Skeletal muscle cell (primary cell): ENCODE measurements at places on chromosomes 6 and 20.

DNA sequence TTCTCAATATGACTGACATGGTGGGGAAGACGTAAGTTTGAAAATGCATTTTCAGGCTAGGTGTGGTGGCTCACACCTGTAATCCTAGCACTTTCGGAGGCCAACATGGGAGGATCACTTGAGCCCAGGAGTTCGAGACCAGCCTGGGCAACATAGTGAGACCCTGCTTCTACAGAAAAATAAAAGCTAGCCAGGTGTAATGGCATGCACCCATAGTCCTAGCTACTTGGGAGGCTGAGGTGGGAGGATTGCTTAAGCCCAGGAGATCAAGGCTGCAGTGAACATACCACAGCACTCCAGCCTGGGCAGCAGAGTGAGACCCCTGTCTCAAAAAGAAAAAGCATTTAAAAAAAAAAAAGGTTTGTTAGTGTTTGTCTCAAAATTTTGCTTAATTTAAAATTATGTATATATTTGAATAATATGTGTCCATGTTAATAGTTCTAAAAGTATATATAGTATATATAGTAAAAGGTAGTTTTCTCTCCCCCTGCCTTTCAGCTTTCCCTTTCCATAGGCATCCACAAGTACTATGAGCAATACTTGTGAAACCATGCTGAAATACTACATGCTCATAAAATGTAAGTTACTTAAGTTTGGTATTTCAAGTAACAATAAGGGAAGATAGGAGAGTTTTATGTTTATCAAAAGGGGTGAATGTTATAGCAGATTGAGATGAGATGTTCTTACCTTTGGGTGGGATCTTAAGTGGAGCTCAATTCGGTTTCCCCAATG, 15.1 kb downstream of the PTPRA start:
- DNase-seq = no peak

- no peak for DNase-seq
Observed at GRCh38 chr6:150133686-150134085, 9.2 kb upstream of the PPP1R14C start.

- DNase-seq = no peak
Observed at GRCh38 chr6:144320741-144321140, 35.6 kb downstream of the UTRN start.

GRCh38 chr6:89952105-89952671, 57.9 kb downstream of the GJA10 start:
- DNase-seq = no peak

- no peak for DNase-seq
Observed at GRCh38 chr6:30985490-30985889, 2.0 kb downstream of the MUC21 start.

GRCh38 chr6:131967948-131968347, 16.8 kb upstream of the CCN2 start:
- DNase-seq = no peak

GRCh38 chr20:48164034-48164433, 378.8 kb upstream of the SULF2 start:
- no peak for DNase-seq

DNA sequence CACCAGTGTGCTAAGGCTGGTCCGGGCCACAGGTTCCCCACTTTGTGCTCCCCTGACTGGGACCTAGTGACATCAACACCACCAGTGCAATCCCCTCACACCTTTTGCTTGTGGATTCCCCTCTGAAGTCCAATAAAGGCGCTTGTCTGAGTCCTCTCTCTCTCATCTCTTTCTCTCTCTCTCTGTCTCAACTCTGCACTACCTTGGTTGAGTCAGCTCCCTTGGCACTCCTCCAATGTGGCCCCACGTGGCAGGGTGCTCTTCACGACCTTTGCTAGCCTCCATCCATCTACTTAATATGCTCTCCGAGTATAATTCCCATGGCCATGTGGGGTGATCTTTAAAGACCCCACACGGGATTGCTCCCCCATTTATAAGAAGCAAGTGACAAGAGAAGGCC, 385.0 kb downstream of the CD83 start:
- DNase-seq = no peak

DNA sequence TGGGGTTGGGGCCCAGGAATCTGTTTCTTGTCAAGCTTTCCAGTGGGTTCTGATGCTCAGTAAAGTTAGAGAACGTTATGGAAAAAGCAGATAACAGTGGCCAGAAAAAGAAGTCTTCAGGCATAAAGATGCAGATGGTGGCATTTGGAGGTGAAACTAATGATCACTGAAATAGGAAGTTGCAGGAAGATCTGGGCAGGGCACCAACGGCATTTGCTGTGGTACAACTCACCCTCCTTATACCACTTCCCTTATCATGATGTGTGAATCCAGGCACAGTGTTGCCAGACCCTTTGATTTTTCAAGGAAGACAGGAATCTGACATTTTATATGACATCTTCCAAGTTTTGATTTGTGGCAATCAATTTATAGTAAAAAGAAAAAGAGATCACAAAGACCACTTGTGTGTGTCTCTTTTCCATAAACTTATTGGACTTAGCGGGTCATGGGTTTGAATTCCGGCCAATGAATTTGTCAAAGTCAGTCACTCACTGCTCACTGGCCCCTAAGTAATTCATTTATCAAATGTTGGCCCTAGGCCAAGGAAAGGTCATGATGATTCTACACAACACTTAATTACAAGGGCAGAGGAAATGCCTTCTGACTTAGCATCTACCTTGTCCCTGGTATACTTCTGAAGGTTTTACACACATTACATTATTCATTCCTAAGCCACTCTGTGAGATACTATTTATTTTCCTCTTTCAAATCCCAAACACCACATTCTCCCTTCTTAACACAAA, 37.6 kb downstream of the LAMP5 start:
- DNase-seq = no peak

- no peak for DNase-seq
Observed at GRCh38 chr20:43740642-43741041, 13.8 kb upstream of the GTSF1L start.

GRCh38 chr6:31247813-31248212, 24.1 kb downstream of the HLA-C start:
- DNase-seq = no peak

- DNase-seq = no peak
Observed at GRCh38 chr6:157713451-157714152, 109.4 kb upstream of the SNX9 start.

- DNase-seq = no peak
Observed at GRCh38 chr6:143110996-143111395, 50.3 kb downstream of the AIG1 start.

DNA sequence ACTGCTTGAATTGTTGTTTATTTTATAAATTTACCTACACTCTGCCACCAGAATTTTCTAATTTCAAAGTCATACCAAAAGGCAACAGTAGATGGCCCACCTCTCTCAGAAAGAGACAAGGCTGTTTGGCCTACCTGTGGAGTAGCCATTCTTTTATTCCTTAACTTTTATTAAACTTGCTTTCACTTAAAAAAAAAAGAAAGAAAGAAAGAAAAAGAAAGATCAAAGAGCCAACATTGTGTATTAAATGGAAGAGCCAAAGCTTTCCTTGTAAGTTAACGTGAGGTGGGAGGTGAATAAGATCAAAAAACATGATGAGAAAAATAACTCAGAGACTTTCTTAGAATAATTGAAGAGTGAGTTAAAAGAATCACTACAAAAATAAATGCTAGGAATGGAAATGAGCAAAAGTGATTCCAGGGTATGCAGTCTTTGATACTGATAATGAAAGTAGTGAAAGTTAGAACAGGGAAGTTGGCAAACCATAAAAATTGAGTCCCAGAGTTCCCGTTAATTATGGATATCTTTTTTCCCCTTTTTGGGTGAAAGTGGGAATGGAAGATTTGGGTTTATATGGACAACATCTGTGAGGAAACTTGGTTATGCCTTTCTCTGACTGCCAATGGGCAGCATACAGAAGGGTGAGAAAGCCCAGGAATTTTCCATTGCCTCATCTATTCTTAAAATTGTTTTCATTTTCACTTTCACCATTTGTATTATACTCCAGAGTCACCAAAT, 35.9 kb upstream of the MYB start:
- no peak for DNase-seq

DNA sequence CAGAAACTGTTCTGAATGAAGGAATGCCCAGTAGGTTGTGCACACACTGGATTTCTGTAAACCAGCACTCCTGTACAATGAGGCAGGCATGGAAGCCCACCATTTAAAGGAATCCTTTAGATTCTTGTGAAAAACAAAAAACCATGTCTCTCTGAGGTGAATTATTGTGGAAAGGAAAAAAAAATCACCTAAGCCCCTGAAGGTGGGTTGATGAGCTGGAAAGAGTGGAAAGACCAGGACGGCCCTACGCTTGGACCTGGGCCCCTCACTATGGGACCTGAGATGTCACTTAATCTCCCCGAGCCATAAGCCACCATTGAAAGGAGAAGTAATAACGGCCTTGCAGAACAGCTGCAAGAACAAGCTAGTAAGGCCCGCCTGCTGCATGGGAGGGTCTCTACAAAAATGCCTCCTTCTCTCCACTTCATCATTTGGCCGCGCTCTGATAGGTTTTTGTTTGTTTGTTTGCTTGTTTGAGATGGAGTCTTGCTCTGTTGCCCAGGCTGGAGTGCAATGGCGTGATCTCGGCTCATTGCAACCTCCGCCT, 68.8 kb downstream of the RAB44 start:
- DNase-seq = no peak

DNA sequence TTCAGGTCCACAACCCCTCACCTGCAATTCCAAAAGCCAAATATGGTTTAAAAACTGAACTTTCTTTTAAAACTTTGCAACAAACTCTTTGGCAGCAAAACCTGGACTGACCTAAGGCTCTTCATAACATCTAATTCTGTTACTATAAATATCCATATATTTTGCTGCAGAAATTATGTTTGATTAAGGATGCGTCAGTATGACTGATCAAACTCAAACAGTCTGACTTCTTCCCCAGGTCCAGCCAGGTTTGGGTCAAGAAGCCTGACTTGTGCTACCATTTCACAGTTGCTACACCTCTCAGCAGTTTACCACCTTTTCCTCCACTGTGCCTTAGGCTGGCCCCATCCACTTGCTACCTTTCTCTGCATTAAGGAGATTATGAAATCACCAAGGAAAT, 127.0 kb upstream of the DUSP22 start:
- no peak for DNase-seq

DNA sequence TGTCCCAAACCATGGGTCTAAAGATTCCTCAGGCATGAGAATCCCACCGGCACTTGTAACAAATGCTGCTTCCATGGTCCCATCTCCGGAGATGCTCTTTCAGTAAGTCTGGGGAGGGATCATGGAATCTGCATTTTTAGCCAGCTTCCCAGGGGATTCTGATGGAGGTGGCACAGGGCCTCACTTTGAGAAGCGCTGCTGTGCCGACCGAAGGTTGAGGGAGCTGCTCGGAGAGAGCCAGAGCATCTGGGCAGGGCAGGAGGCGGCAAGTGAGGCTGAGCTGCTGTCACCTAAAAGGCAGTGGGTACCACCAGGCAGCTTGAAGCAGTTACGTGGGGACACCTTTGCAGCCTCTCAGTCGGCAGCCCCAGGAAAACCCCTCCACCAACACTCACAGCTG, 100.2 kb upstream of the CDYL start:
- DNase-seq = no peak
